Non-pigmented ciliary epithelial cell (primary cell): ENCODE measurements at places on chromosomes 1 and 21.
A peak's percentile ranks its signal among the peaks of the same experiment; 100 is the strongest.

- DNase-seq: no peak
Measured at GRCh38 chr1:34970220-34970735, 14.9 kb downstream of the TMEM35B start.

GRCh38 chr1:164228928-164229327 lies 330.1 kb upstream of the PBX1 start:
- no peak for DNase-seq

DNA sequence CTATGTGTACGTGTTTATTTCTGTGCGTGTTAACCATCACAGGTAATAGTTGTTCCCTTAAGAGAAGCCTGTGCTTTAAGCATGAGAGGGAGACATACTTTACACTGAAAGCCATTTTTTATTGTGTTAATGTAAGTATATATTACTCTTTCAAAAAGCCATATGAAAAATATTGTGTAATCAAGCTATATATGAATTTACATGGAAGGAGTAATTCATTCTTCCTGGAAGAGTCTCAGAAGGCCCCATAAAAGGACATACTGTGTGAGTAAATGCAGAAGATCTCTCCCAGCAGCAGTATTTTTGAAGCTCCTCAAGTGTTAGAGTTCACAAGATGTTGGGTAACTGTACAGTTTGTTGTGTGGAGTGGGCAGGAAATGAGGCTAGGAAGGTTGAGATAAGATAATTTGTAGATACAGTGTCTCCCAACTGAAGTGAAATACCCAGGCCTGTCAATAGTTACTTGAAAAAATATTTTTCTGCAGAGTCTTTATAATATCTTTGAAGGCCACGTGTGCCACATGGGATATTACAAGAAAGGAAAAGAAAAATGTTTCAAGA lies 138.3 kb downstream of the PTGER3 start:
- DNase-seq: no peak

DNA sequence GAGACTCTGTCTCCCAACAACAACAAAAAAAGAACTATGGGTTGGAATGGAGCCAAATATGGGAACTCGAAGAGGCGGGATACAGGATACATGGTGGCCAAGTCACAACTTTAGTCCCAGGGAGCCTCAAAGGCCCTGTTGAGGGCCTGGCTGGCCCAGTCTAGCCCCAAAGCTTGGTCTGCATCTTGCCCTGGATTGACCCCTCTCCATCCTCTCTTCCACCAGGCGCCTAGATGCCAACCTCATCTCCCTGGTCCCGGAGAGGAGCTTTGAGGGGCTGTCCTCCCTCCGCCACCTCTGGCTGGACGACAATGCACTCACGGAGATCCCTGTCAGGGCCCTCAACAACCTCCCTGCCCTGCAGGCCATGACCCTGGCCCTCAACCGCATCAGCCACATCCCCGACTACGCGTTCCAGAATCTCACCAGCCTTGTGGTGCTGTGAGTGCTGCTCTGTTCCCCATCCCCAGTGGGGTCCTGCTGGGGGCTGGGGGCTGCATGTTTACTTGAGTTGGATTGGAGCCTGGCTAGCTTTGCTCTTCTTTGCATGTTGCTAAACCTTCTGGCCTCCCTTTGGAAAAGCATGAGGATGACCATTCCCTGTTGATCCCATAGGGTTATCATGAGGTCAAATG lies 65.5 kb downstream of the UBE2T start:
- no peak for DNase-seq

DNA sequence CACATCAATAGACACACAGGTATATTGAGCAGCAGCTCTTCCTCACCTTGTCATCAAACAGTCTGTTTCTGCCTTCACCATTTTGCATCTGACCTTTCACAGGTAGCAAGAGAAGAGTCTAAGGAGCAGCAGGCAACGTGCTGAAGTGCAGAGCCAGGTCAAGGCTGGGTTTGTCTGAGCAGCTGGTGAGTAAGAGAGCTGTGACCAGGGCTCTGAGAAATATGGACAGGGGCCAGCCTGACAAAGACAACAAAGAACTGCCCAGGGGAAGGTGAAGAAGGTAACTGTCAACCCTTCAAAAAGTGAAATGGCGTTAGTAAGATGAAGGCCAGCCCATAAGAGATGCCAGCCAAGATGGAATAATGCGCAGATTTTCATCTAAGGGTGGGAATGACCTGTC lies 58.9 kb upstream of the LRRC8D start:
- no peak for DNase-seq

DNA sequence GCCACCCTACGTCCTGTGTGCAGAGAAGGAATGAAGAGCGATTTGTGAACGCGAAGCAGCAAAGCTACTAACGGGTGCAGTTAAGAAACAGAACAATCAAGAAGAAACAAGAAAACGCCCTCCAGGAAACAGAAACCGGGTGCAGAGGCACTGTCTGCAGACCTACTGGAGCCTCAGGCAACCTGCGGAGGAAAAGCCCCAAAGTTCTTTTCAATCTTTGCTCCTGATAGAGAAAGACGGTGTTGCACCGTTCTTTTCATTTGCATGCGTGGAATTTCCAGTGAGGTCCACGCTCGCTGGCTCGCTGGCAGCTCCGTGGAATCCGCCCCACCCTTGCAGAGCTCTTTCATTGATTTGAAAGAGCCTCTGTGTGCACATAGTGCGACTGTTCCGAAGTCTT lies 37.0 kb upstream of the PDE9A start:
- no peak for DNase-seq

GRCh38 chr21:14917762-14918161 lies 147.0 kb downstream of the NRIP1 start:
- DNase-seq: no peak

GRCh38 chr21:45468051-45468970 lies 63.3 kb downstream of the COL18A1 start:
- no peak for DNase-seq

DNA sequence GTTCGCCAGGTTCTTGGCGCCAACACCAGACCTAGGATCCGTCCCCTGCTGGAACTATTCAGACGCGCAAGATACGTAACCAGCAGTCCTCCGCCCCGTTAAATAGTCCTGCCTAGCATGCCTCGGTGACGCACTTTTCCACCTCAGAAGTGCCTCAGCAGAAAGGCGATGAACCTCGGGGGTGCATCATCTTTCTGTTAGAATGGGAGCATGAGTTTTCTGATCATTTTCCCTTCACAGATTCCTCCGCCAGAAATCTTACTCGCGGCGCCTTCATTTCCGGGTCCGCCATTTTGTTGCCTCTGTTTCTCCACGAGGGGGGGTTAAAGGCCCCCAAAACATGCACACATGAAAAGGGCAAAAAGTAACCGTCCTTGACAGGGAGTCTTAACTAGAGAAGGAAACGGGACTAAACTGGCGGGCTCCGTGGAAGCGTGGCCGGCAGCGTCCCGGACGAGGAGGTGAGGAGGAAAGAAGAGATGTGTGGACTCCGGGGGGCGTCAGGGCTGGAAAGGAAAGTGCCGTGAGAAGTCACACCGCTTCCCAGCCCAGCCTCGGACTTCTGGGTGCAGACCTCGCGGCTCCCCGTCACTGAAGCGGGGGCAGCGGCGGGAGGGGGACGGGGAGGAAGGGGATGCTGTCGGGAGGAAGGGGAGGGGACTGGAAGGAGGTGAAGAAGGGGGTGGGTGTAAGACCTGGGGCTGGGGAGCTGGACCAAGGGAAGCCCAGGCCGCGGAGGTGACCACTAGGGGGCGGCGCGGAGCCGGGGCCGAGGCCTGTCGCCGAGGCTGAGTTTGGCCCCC lies at the start of gene GABPB2:
GABPB2 (plus strand) TSS at position 288 of the 803 bp plus-strand sequence. CDS start 17,429 bp downstream, outside the sequence.
- peak; percentile 94 for DNase-seq

- no peak for DNase-seq
Measured at GRCh38 chr1:212271234-212271633, 14.0 kb upstream of the PPP2R5A start.

- no peak for DNase-seq
Measured at GRCh38 chr1:226658546-226659125, 80.4 kb downstream of the ITPKB start.

- DNase-seq: no peak
Measured at GRCh38 chr1:206563367-206564207, 48.7 kb downstream of the EIF2D start.

DNA sequence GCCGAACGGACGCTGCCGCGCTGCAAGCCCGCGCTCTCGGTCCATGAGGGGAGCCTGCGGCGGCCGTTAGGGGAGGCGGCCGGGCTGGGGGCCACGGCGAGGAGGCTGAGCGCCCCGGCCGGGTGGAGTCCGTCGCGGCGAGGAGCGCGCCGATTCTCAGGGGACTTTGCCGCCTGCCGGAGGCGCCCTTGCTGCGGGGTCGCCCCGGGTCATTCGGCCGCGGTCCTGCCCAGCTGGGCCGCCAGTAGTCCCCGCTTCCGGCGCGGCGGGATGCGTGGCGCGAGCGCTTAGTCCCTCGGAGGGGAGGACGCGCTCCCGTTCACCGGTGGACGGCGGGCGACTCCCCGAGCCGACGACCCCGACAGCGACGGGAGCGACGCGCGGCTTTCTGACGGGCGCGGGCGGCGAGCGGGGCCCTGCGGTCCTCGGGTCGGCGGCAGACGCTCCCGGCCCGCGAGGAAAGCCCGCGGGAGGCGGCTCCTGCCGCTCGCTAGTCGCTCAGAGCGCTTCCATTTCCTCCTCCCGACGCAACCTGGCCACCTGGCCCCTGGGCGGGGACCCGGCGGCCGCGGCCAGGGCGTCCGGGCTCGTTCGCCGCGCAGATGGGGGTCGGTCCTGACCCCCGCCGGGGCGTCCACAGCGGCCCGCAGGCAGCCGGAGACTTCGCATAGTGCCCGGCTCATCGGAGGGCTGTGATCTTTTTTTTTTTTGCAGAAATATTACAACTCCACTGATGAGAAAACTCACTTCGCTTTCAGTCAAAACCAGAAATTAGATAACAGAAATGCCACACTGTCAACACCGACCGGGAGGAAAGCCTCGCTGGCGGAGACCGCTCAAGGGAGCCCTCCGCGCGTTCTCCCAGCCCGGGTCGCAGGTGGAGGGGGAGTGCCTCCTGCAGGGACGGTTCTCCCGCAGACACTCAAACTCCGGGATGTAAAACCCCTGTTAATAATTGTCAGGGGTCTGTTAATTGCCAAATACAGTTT lies 641 bp upstream of the ZBTB21 start:
- DNase-seq: no peak
